ENCODE measurements at places on chromosomes 6 and 20.

DNA sequence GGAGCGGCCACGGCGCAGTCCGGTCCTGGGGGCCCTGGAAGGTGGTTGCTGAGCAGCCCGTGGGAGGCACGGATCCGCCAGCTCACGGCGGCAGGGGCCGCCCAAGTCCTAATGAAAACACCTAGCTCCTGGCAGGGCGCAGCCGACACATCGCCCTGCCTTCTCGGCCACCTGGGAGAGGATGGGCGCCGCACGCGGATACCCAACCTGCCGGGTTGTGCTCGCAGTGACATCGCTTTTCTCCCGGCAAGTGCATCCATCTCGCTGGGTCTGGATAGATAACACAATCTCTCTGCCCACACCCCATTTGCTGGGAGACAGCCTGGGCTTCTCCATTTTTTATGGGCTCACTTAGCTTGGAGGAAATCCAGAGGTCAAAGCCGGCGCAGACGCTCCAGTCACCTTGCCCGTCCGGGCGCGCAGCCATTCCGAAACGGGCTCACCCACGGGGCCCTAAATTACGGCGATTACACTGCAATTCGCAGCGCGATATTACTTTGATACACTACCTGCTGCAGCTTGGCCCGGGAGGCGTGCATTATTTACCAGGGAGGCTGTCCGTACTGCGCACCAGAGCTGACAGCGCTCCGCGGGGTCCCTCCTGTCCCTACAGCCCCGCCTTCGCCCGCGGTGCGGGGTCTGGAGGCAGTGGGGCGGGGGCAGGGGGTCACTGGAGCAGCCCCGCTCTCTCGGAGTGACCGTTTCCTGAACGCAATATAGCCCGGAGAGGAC, 36.2 kb upstream of the CCDC167 start:
- DNase-seq, result no peak

DNA sequence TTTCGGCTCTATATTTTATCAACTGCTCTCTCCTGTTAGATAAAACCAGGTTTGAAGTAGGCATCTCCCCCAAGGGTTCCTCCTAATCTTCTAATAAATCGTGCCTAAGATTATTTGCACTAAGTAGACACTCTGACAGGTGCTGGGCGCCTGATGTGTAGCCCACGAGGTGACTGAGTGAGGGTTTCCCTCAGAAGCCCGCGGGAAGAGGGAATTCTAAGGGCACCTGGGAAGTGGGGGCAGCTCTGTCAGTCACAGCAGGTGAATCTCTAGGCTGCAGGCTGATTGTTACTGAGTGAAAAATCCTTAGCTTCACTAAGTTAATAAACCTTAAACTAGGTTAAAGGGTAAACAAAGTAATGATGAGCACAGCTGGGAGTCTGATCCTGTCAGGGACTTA, 68.2 kb downstream of the PXDC1 start:
- DNase-seq, result no peak

DNA sequence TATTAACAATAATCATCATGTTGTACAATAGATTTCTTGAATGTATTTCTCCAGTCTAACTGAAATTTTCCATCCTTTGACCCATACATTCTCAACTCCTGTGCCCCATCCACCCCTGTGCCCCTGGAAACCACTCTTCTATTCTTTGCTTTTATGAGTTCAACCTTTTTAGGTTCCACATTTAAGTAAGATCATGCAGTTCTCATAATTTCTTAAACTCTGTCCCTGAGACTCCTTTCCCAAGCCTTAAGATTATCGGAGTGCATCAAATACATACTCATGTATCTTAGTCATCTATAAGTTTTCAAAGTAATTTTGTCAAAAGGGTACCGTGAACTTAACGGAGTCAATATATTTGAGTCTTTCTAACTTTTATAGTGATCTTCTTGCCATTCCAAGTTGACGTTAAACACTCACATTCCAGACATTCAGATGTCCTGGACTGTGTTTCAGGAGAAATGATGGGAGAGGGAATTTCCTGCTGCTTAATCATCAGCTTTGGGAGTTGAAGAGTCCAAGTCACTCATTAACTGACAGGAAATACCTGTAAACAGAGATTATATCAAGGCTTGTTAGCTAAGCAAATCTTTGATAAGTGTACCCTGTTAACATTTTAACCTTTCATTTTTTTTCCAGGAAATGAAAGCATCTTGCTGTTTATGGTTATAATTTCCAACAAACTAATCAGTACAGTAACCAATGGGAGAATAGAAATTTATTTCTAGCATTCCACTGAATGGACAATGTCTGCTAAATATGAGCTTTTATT, 73.3 kb downstream of the ADGRG6 start:
- DNase-seq, result no peak

DNA sequence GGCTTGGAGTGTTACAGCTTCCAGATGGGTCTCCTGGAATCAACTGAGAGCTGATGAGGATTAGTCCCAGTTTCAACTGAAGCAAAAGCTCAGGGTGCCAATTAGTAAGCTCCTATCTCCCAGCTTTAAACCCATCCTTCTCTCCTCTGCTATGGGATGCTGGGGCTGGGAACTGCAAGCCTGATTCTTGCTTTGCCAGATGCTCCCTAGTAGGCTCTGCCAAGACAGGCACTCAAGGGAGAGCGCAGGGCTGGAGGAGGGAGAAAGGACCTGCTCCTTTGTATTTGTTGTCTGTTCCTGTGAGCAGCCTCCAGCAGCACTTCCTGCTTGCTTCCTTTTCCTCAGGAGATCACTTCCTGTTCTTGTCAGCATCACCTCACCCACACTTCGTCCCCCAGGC, 309.7 kb downstream of the KIF16B start:
- no peak for DNase-seq

- no peak for DNase-seq
Observed at GRCh38 chr6:111715321-111715720, 109.6 kb upstream of the TRAF3IP2 start.

Data from NCI-H1930 (cell line).